ENCODE measurements at places on chromosomes 12 and 14.

DNA sequence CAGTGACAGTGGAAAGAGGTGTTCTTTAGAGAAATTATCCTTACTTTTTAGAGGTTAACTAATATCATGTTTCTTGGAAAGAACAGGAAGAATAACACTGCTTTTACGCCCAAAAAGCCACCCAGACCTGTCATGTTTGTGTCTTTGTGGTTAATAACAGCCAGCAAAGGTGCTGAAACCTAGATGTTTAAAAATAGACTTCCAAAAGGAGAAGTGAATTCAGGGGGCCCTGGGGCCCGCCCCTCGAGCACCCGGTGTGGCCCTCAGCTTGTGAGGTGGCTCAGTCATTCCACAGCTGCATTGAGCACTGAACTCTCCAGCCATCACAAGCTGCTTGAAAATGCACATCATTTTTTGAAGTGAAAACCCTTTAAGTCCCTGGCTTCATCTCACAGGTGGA lies 20.8 kb upstream of the AMN start:
- no peak for DNase-seq
- no peak overlapping the region for H3K27ac ChIP-seq
- H3K4me1 ChIP-seq: no peaks in the 10 kb centered on the region
- no peaks in the 10 kb centered on the region for H3K36me3 ChIP-seq

DNA sequence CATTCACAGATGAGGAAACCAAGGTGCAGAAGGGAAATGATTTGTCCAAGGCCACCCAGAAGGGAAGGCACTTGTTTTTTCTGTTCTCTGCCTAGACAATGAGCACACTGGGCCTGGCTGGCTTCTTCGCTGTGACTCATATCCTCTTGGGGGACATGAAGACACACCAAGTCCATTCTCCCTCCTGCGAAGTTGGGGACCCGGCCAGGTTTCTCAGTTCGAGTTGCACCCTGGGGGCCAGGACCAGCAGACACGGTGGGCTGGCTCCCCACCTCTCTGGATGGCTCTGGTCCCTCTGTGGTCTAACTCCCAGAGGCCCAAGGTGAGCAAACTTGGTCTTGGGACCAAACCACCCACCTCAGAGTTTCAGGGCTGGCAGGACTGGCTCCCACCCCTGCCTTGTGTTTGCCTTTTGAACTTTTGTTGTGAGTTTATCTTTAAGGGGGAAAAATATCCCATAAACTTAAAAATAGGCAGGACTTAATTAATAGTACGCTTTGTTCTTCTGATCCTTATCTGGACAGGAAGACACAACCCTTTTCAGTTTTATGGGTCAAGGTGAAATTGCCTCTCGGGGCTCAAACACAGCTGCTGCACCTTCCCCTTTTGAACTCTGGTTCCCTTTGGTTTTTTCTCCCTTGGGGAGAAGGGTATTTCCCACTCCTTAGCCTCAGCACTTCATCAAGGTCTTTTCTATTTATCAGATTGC lies 9.0 kb upstream of the MLEC start:
- H3K27ac ChIP-seq: no peak overlapping the region
- no peak for DNase-seq
- H3K27me3 ChIP-seq: no peaks in the 10 kb centered on the region
- H3K36me3 ChIP-seq: no peaks in the 10 kb centered on the region
- H3K4me1 ChIP-seq: no peaks in the 10 kb centered on the region

DNA sequence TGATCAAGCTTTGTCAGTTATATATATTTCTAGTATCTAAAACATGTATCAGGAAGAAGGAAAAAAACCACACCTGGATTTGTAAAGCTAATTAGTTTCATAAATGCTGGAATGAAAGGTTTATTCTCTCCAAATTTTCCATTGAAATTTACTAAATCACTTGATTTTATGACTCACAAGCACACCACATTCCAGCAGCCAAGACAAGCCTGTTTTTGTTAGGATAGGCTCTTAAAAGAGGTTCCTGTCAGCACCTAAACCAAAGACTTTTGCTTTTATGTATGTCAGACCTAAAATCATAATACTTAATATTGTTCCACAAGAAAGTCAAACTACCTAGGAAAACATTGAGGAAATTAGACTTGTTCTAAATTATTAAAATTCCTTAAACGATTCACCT lies 85.3 kb upstream of the PAWR start:
- no peak overlapping the region for H3K27ac ChIP-seq
- H3K36me3 ChIP-seq: peaks cover 10% of the 10 kb centered on the region
- H3K4me1 ChIP-seq: no peaks in the 10 kb centered on the region
- no peak for DNase-seq
- no peaks in the 10 kb centered on the region for H3K27me3 ChIP-seq
- H3K4me3 ChIP-seq: no peak overlapping the region

GRCh38 chr12:27695556-27696292 lies 523 bp upstream of the REP15 start:
- H3K27me3 ChIP-seq: no peaks in the 10 kb centered on the region
- H3K27ac ChIP-seq: no peak overlapping the region
- DNase-seq: no peak
- H3K4me1 ChIP-seq: no peaks in the 10 kb centered on the region
- no peak overlapping the region for H3K4me3 ChIP-seq

- H3K27ac ChIP-seq: no peak overlapping the region
- H3K27me3 ChIP-seq: no peaks in the 10 kb centered on the region
- DNase-seq: no peak
- no peak overlapping the region for H3K4me3 ChIP-seq
These were observed 119.3 kb upstream of the CCDC198 start for GRCh38 chr14:57612946-57613345.

GRCh38 chr12:52670961-52671360 lies 9.2 kb downstream of the KRT1 start:
- H3K27ac ChIP-seq: no peak overlapping the region
- H3K27me3 ChIP-seq: peaks cover 34% of the 10 kb centered on the region
- no peak for DNase-seq
- H3K4me1 ChIP-seq: no peaks in the 10 kb centered on the region

DNA sequence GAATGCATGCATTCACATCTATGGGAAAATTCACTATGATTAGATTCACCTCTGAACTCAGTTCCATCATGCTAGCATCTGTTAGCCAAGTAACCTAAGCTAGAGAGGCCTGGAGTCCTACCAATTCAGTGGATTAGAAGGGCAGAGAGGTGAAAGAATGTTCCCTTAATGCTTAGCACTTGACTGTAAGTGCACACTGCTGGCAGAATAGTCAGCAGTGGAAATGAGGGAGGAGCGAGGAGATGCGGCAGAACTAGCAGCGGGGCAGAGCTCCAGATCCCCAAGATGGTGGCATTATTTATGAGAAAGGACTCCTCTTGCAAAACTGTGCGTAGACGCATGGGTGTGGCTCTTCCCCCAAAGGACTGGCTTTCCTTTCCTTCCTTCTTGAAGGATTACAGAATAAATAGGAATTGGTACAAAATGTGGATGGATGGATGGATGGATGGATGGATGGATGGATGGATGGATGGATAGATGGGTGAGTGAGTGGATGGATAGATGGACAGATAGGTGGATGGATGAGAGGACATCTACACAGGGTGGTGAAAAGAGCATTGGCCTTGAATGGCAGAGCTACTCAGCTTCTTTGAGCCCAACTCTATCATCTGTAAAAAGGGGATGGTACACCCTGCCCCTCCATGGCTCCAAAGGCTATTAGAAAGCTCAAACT lies 227.2 kb downstream of the CHST11 start:
- no peak for DNase-seq
- no peaks in the 10 kb centered on the region for H3K36me3 ChIP-seq
- H3K4me1 ChIP-seq: no peaks in the 10 kb centered on the region

DNA sequence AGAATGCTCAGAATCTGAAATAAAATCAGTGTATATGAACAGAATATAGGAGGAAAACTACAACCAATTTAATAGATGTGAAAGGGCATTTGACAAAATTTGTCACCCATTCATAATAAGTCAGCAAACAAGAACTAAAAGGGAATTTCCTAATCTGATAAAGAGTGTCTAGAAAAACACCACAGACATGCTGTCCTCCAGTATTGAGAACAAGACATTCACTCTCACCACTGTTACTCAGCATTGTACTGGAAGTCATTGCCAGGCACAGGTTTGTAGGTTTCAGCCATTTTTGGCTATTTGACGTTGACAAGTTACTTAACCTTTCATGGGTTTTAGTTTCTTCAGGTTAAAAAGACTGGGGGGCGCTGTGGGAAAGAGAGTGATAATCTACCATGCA lies 13.2 kb downstream of the EIF2S1 start:
- H3K27ac ChIP-seq: no peak overlapping the region
- no peak for DNase-seq
- peaks cover 46% of the 10 kb centered on the region for H3K36me3 ChIP-seq
- no peaks in the 10 kb centered on the region for H3K27me3 ChIP-seq
- no peak overlapping the region for H3K4me3 ChIP-seq

DNA sequence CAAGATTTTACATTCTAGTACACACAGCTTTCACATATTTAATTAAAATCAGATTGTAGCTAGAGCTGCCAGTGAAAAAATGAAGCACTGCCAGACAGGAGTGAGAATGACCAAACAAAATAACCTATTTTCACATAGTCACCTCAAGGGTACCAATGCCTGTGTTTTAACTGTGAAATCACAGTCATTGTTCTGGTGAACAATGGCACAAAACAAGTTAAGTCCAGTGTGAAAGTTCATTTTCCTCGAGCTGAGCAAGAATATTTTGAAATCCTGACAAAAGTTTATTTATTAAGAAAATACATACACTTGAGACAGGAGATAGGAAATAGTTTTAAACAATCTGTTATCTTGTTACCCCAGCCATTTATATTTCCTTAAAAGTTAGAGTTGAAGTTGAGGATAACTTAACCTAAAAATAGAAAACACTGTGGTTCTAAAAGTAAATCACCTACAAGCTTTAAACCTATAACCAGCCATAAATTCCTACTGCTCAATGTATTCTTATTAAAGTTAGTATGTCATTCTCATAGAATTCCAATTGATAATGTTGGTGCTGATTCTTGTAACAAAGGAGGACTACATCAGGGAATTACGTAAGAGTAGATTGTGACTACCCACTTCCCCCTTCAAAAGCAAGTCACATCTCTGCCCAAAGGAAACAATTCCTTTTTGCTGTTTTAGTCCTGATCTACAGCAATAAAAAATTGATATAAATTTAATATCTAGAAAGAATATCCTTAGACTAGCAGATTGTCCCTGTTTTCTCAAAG lies 15.9 kb downstream of the DENND5B start:
- no peaks in the 10 kb centered on the region for H3K36me3 ChIP-seq
- no peak overlapping the region for H3K27ac ChIP-seq
- H3K4me1 ChIP-seq: peaks cover 6% of the 10 kb centered on the region
- no peak for DNase-seq

- peak overlapping the region; percentile 99 for H3K27ac ChIP-seq
- H3K36me3 ChIP-seq: peaks cover 4% of the 10 kb centered on the region
- H3K4me1 ChIP-seq: peaks cover 16% of the 10 kb centered on the region
- H3K4me3 ChIP-seq: peak overlapping the region; percentile 98
These were observed 484 bp downstream of the RIC8B start for GRCh38 chr12:106774808-106775524.

All from Panc1 (cell line).